ENCODE measurements at places on chromosomes 13 and 19. TPM values are rescaled to one million over a fixed set of nuclear protein-coding genes. Genes with fewer than 3 reads are reported as not detected.

The SUPT20H gene
- 63.0 TPM for polyA plus RNA-seq

The SMIM24 gene
- polyA plus RNA-seq = not detected

The SHISA7 gene
- not detected for polyA plus RNA-seq

The DHPS gene
- polyA plus RNA-seq = 124 TPM

The IZUMO4 gene
- 0.73 TPM for polyA plus RNA-seq

The ZIK1 gene
- polyA plus RNA-seq = 8.7 TPM

The NOTCH3 gene
- polyA plus RNA-seq = not detected

The SLAIN1 gene
- 31.2 TPM for polyA plus RNA-seq

The ZNF581 gene
- 39.5 TPM for polyA plus RNA-seq

The KLK14 gene
- polyA plus RNA-seq = not detected

The RAB11B gene
- polyA plus RNA-seq = 63.8 TPM

The ZNF835 gene
- 10.4 TPM for polyA plus RNA-seq
